ENCODE measurements at places on chromosomes 7 and 10. TPM values are rescaled to one million over a fixed set of nuclear protein-coding genes. Genes with fewer than 3 reads are reported as not detected.

GRCh38 chr7:123615344-123615743 lies 13.7 kb downstream of the ASB15 start:
- DNase-seq, result peak; percentile 22

- DNase-seq, result no peak
These were observed 47.7 kb downstream of the HHEX start for GRCh38 chr10:92737484-92737883.

The OR13A1 gene
- total RNA-seq, result not detected

The AOAH gene
- 29.3 TPM for total RNA-seq

The NPY4R2 gene
- not detected for total RNA-seq

All from H4 (cell line).